ENCODE measurements at places on chromosomes 12 and 14.

DNA sequence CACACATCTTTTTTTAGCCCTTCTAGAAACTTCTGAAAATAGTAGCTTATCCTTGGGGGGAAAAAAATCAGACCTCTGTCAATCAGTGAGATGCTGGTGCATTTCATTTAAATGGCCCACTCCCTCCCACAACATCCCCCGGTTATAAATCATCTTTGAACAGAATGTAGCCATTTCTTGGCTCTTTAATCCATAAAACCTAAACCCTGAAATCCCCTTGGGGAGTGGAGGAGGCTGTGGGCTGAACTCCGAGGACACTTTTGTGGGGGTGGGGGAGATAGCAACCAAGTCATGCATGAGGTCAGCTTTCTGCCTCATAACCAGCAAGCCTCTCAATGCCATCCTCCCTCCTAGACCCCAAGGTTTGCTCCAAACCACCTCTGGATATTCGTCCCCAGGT is 21.0 kb downstream of the HRK start:
- no peak for DNase-seq

- DNase-seq: no peak
Observed at GRCh38 chr12:100372853-100373640, 16.2 kb downstream of the SLC17A8 start.

- DNase-seq: no peak
Observed at GRCh38 chr12:2043054-2043453, 9.7 kb upstream of the CACNA1C start.

DNA sequence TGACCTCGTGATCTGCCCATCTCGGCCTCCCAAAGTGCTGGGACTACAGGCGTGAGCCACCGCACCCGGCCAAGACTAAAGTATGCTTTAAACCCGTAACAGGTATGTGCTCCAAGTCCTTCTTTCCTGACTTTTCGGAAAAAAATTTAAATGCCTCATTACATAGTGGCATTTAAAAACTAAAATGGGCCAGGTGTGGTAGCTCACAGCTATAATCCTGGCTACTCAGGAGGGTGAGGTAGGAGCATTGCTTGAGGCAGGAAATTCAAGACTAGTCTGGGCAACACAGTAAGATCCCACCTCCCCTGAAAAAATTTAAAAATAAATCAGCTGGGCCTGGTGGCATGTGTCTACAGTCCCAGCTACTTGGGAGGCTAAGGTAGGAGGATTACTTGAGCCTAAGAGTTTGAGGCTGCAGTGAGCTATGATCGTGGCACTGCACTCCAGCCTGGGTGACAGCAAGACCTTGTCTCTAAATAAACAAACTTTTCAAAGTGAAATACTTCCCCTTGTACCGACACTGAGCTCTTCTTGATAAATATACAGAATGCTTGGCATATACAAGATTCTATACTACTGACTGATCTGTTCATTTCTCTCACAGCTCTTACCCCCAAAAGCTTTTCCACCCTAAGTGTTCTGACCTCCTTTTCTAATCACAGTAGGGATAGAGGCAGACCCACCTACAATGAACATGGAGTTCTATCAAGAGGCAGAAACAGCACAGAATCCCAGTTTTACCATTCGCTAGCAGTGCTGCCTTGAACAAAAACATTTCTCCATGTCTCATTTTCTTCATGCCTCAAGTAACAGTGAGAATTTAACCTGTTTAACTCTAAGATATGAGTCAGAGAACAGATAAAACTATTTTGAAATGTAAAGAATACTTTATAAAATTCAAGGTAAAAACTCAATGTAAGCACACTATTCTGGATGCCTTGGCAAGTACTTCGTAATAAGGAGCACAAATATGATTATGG is 7.9 kb downstream of the PPP4R3A start:
- no peak for DNase-seq

DNA sequence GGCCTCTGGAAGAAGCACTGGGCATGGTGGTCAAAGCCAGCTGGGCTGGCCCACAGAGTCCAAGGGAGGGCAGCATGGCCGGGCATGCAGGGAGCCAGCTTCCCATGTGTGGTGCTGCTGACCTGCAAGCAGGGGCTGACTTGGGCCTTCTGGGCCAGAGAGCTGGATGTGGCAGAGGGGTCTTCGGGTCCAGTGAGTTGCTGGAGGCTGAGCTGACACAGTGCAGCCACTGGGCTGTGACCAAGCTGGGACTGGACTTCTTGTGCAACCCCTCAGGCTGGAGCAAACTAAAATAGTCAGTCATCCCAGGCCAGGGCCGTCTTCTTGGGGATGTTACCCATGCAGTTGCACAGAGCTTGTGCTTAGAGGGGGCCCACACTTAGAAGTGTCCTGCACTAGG is 7.3 kb upstream of the RIN3 start:
- DNase-seq: no peak
